NCI-H774 (cell line): ENCODE measurements at places on chromosomes 2 and 18.
A peak's percentile ranks its signal among the peaks of the same experiment; 100 is the strongest.

DNA sequence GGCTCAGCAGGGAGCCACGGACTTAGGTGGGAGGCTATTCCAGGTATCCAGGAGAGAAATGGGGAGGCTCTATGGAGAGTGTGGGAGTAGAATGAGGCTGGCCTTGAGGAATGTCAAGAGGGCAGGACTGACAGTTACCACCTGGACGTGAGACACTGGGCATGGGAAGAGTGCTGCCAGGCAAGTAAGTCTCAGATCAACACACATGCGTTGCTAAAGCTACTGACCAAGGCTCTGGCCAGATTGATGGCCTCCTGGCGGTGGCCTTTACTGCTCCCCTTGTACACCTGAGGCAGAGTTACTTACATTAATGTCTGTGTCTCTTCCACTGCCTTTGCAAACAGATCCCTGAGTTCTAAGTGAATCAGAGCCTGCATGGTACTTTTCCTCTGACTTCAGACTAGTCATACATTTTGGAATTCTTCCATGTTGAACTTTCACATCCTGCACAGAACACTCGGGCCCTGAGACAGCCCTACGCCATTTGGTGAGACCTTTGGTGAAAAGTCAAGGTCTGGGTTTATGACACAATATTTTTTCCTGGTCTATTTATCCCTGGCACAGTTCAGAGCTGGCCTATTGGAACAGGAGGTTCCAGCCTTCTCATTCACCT, 398.8 kb upstream of the TRIB2 start:
- no peak for DNase-seq

DNA sequence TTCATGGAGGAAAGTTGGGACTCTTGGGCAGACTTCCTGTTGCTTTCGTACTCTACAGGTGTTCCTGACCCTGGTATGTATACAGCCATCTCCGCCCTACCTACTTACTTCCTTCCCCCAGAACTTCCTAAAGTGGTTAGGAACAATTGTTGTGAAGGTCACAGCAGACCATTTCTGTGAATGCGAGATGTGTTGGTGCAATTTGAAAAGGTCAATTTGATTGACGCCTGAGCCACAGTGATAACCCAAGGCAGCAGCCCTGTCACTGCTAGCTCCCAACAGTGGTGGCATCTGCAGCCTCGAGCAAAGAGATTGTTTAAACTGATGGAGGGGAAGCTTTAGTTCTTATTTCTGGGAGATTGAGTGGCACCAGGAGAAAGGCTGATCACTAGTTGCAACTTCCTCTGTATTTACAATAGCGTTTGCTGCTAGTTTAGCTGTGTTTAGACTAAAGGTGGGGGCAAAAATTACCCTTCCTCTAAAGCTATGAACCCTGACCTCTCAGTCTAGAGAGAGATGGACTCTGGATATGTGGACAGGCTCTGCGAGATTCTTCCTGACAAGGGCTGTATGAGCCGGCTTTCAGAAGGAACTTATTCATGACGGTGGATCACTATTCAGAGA, 78.3 kb upstream of the MAP4K3 start:
- no peak for DNase-seq

DNA sequence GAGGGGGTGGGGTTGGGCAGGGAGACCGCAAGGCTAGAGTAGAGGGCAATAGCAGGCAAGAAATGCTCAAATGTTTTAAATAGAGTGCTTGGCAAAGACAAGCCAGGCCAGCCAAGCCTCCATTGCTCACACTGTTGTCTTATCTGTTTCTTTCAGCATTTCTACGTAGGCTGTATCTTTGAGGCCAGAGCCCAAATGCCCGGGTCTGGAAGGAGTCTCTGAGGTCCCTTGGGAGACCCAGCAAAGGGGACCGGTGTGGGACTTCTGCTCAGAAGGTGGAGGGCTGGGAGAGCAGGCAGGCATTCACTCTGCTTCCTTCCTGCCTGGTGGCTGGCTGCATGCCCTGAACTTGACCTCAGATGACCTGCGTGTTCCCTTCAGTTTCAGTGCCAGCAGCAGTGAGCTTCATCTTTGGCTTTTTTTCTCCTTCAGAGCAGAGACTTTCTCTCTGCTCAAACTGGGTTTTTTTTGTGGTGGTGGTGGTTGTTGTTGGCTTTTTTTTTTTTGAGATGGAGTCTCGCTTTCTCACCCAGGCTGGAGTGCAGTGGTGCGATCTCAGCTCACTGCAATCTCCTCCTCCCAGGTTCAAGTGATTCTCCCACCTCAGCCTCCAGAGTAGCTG, 13.7 kb upstream of the TET3 start:
- peak; percentile 4 for DNase-seq

- peak; percentile 45 for DNase-seq
Observed at GRCh38 chr2:40535972-40536371, 84.1 kb upstream of the SLC8A1 start.

DNA sequence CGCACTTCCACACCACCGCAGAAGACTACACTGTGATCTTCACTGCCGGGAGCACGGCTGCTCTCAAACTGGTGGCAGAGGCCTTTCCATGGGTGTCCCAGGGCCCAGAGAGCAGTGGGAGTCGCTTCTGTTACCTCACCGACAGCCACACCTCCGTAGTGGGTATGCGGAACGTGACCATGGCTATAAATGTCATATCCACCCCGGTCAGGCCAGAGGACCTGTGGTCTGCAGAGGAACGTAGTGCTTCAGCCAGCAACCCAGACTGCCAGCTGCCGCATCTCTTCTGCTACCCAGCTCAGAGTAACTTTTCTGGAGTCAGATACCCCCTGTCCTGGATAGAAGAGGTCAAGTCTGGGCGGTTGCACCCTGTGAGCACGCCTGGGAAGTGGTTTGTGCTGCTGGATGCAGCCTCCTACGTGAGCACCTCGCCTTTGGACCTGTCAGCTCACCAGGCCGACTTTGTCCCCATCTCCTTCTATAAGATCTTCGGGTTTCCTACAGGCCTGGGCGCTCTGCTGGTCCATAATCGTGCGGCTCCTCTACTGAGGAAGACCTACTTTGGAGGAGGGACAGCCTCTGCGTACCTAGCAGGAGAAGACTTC, 12.5 kb downstream of the MOCOS start:
- no peak for DNase-seq

GRCh38 chr2:85183479-85183878, 50.3 kb downstream of the TCF7L1 start:
- no peak for DNase-seq

- no peak for DNase-seq
Observed at GRCh38 chr2:149903626-149904025, 316.1 kb upstream of the MMADHC start.

DNA sequence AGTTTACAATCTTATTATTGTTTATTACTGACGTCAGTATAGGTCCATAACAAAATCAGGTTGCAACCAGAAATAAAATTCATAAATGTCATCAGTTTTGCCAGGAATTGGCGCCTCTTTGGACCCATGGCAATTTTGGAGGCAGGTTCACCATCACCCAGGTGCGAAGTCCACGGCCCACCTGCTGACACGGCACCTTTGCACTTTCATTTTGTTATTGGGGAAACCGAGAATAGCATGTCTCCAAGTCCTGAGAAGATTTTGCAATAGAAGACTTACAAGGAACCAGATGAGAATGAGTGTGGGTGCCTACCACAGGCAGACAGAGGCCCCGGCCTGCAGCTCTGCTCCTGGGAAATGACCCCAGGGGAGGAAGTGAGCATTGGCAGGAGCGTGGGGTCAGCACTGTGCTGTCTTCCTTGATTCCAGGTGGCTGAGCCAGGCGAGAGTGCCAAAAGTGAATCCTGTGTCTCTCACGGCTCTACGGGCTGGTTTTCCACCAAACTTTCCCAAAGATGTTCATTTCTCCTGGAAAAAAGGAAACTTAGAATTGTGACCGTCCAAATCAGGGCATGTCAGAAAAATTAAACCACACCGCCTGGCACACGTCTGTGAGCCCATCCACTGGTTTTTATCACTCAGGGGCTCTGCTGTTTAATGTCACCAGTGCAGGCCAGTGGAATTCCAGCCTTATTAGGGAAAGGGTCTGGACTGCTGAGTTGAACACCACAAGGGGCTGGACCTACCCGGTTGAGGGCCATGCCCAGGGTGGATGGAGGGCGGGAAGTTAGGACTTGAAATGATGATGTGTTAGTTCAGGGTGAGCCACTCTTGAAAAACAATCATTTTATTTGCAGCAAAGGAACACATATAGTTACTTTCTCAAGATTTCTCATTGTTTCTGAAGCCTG, 96.5 kb downstream of the PTGR3 start:
- DNase-seq = no peak

- DNase-seq = no peak
Observed at GRCh38 chr2:55609938-55610578, 7.4 kb downstream of the PPP4R3B start.

DNA sequence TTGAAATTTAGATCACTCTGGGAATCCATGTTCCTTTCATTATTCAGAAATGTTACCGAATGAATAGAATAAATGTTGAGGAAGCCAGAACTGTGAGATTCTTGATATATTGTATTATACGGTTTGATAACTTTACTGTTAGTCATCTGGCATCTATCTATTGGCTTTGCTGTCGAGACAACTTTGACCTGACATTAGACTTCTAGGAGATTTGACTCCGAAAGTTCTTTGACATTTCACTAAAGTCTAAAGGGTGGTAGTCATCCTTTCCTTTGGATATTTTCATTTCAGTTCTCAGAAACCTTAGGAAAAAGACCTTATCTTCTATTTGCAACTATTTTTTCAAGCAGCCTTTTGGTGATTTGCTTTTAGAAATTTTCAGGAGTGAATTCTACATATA, 1.9 kb downstream of the BMPR2 start:
- DNase-seq = no peak

DNA sequence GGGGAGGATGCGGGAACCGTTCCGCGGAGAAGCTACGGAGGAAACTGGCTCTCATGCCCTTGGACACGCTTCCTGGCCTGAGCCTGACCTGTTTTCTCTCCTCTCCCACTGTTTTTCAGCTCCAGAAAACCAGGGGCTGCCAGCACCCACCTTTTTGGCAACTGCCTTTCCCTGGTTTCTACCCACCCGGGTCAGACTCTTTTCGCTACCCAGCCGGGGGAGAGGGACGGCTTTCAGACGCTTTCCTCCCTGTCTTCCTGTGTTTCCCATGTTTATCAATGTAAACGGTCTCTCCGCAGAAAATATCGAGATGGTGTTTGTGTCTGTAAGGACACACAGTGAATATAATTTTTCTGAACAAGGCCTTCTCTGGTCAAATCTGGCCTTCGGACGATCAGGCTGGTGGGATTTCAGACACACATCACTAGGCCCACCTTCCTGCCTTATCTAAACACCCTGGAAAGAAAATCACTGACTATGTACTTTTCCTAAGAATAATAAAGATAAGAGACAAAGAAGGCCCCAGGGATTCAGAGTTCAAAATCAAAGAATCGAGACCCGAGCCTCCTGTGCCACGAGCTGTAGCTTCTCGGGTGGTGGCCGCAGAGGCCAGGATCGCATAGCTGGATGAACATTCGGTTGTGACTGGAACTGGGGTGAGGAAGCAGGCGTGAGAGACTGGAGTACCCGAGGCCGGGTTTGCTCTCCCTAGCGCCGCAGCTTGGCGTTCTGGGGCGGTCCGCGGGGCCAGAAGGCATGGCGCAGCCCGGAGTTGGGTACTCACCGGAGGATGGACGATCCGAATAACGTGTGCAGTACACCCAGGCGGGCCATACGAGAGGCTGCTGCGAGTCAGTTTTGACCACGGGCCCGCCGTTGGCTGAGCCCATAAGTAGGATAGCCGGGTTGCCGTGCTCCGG, 1.7 kb downstream of the EN1 start:
- no peak for DNase-seq

GRCh38 chr2:20227894-20228505, 3.1 kb upstream of the SDC1 start:
- DNase-seq = no peak

- no peak for DNase-seq
Observed at GRCh38 chr2:170573671-170574070, 141.5 kb upstream of the SP5 start.

DNA sequence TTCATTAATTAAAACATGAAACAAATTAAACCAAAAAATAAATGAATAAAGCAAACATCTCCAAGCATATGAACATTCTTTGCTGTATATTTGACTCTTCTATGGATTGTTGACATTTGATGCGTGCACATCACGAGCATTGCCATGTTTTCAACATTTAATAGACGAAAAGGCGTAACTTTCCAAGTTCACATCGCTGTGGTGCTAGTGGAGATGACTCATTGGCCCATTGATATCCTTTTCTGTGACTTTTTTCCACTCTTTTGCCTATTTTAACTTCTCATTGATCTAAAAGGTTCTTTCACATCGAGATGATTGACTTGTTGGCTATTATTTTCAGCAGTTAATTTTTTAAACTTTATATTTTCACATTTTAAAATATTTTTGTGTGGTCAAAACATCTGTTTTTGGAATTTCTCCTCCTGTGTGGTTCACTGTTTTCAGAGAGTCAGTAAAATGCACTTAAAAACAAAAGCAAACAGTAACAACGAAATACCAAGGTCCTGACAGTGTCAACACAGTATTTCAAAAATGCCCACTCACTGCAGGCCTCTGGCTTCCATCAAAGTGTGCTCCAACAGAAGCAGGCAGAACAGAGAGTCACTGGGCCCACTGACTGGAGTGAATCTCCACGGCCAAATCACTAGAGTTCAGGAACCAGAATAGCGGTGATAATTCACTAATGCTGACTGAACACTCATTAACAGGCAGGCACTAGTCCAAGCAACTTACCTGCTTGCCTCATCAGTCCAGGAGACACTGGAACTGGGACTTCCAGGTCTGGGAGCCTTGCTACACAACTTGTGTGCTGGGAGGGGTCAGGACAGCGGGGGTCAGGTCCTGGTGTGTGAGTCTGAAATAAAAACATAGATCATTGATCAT, 372.2 kb upstream of the SMIM21 start:
- DNase-seq = no peak

GRCh38 chr2:217437290-217437870, 565.4 kb downstream of the TNS1 start:
- no peak for DNase-seq

DNA sequence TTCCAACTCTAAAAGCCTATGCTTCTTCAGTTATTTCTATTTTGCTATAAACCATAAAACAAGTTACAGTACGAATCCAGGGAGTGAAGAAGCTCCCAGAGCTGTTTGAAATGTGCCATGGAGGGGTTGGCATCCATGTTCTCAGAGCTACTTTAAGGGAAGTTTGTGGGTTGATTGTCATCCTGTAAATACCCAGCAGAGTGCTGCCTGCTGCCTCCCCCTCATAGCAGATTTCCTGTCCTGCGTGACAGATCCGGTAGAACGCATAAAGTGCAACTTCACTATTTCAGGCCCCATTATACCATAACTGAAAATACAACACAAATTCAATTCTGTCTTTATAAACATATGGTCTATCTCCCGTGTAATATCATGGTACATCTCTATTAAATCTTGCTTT, 114.4 kb downstream of the CTNNA2 start:
- DNase-seq = no peak

DNA sequence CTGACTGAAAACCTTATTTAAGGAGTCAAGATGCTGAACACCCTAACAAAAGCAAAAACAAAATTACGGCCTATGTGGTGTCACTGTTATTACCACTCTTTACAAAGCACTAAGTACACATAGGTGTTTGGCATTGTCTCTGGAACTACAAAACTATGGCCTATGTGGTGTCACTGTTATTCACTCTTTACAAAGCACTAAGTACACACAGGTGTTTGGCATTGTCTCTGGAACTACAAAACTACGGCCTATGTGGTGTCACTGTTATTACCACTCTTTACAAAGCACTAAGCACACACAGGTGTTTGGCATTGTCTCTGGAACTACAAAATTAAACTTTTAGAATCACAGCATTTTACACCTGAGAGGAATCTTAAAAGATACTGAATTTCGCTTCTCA, 47.4 kb downstream of the SLC35F5 start:
- peak; percentile 94 for DNase-seq
